HCT116 (cell line): ENCODE measurements at places on chromosomes 5 and 9.

DNA sequence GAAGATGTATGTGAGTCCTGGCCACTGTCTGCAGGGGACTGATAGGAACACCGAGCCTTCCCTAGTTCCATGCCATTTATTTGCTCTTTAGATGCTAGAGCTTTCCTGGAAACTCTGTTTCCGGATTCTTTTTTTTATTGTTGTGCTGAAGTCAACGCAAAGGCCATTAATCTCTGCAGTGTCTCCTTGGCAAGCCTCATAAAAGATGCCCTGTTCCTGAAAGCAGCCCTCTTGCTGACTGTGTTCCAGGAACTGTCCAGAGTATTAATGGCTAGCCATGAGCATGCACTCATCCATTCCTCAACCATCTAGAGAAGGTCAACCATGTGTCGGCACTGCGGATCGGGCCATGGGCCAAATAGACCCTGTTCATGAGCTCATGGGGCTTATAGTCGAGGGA lies 42.9 kb upstream of the SMAD5 start:
- DNase-seq: no peak

DNA sequence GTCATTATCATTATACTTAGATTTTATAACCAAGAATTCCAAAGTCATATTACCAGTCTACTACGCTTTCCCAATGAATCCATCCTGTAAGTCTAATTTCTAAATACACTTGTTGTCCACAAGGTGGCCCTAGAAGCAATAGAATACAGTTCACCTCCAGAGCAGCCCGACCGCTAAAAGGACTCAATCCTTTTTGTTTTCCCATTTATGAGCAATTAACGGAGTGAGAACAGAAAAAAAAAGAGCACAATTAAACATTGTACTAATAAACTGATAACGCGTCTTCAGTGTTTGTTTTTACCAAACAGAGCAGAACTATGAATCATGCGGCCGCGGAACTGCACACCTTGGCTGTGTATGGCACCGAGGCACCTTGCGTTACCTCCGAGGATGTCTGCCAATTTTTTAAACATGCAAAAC lies 160.7 kb upstream of the DAPK1 start:
- DNase-seq: peak; percentile 54

- DNase-seq: no peak
These were observed 129.4 kb downstream of the SLIT3 start for GRCh38 chr5:169171515-169171914.

DNA sequence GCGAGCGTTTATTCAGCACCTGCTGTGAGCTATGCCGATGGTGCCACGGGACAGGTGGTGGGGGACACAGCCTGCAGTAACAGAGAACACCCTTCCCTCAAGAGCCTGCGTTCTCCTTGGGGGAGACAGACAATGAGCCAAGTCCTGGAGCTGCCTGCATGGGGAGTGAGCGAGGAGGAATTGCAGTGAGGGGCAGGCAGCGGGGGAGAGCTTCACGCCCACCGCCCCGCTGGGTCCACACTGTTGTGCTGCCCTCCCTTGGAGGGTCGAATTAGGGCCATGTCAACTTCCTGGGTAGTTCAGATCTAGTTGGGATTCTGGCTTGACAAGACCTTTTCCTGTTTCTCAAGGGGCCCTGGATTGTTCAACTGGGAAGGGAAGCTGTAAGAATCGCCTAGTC lies 55.5 kb upstream of the N4BP3 start:
- DNase-seq: no peak

GRCh38 chr5:95872346-95873268 lies 50.1 kb upstream of the GLRX start:
- no peak for DNase-seq

DNA sequence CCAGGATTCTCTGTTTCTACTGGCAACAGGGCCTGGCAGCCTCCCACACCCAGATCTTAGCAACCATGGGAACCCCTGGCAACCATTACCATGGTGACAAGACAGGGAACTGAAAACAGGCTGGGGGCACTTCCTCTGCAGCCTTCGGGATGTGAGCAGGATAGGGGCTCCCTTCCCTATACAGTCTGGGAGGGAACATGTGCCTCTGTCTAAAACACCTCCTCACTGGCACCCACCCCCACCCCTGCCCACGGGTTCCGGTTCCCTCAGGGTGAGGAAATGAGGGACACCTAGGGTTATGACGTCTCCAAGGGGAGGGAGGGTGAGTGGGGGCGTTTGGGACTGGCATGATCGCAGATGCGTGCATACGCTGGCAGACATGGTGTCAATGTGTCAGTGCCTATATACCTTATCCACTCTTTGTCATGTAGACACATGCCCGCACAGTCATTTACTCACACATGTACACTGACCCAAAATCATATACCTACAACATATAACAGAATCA lies 3.0 kb upstream of the DNAJB5 start:
- DNase-seq: no peak
